ENCODE measurements at places on chromosomes 2 and 18.

- no peak for DNase-seq
Observed at GRCh38 chr2:65466551-65466950, 34.2 kb upstream of the SPRED2 start.

GRCh38 chr2:173370198-173370597 is 15.5 kb downstream of the CDCA7 start:
- DNase-seq: no peak

- DNase-seq: no peak
Observed at GRCh38 chr2:219081096-219081495, 20.4 kb upstream of the IHH start.

DNA sequence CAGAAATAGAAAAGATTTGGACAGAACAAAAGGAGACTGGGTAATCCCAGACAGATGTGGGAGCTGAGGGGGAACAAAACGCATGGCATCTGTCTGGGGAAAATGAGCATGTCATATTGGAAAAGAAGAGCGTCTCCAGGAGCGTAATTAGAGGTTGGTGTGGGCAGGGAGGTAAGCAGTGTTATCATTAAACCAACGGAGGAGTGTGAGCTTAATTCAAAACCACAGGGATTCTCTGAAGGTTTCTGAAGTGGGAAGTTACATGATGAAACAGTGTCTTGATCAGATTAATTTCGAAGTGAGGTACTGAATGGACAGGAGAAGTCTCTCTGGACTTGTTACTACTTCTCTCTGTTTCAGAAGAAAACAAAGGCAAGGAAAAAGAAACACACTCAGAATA is 53.3 kb downstream of the DTNB start:
- DNase-seq: no peak
